ENCODE measurements at places on chromosomes 2 and 18.
A peak's percentile ranks its signal among the peaks of the same experiment; 100 is the strongest.

DNA sequence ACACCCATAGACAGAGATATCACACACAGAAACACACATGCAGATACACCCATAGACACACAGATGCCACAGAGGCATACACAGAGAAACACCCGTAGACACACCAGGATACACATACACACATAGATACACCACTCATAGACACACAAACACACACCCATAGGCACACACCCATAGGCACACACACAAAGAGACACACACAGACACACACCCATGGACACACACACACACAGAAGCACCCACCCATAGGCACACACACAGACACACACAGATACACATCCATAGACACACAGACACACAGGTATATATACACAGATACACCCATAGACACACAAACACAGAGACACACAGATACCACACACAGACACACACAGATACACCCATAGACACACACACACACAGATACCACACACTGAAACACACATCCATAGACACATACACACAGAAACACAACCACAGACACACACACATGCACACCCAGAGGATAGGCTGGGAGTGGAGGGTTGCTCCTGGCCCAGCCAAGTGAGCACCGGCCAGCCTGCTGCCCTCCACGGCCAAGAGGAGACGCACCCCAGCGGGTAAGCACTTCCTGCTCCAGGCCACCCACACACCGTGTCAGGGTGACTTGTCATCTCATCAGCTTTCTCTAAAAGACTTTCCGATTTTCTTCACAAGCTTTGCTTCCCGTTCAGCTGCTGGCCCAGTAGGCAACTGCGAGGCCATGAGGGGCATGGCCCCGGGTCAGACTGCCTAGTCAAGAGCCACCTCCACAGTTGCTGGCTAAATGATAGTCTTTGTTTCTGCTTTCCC is 14.1 kb upstream of the CNNM3 start:
- peak; percentile 67 for DNase-seq

GRCh38 chr2:75515584-75516368 is 45.0 kb downstream of the EVA1A start:
- DNase-seq = no peak

DNA sequence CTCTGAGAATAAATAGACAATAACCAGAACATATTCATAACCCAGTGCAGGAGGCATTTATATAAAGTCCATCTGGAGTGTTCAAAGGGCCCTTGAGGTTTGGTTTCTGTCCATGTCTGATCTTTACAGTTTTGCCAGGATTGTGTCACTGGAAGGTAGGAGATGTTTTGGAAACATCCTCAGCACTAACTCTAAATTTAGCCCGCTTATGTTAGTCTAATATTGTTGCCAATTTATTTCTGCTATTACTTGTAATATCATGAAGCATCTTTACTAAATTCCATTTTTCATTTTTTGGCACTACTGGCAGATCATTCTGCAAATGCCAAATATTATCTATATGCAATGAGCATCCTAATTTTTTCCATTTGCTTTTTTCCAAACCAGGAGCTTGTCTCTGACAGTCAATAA is 22.4 kb upstream of the REV1 start:
- DNase-seq = no peak

- DNase-seq = no peak
Observed at GRCh38 chr2:120940319-120940696, 204.6 kb downstream of the GLI2 start.

DNA sequence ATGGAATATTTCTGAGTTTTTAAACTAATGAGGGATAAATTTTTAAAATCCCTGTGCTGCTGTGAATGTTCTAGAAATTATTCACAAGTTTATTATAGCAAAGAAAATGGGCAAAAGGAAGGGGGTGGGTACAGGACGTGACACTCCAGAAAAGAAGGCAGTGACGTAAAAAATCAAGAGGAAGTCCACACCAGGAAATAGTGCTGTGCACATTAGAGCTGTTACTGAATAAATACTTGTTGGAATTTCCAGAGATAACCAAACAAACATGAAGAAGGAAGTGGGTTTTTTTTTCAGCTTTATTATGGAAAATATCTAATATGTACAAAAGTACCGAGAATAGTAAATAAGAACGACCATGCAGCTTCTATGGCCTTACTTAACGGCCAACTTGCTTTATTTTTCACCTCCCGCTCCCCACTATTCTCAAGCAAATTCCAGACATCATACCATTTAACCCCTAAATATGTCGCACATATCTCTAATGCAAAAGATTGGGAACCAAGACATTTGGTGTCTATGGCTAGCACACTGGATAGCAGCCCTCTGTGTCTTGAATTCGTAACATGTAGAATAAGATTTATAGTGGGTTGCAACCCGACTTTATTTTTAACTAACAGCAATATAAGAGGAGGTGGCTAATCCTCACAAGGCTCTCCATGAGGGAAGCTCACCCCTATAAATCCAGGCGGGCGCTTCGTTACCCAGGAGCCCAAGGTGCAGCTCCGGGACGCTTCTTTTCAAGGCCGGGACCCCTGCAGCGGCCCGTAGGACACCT is 580 bp upstream of the NDUFV2 start:
- no peak for DNase-seq

DNA sequence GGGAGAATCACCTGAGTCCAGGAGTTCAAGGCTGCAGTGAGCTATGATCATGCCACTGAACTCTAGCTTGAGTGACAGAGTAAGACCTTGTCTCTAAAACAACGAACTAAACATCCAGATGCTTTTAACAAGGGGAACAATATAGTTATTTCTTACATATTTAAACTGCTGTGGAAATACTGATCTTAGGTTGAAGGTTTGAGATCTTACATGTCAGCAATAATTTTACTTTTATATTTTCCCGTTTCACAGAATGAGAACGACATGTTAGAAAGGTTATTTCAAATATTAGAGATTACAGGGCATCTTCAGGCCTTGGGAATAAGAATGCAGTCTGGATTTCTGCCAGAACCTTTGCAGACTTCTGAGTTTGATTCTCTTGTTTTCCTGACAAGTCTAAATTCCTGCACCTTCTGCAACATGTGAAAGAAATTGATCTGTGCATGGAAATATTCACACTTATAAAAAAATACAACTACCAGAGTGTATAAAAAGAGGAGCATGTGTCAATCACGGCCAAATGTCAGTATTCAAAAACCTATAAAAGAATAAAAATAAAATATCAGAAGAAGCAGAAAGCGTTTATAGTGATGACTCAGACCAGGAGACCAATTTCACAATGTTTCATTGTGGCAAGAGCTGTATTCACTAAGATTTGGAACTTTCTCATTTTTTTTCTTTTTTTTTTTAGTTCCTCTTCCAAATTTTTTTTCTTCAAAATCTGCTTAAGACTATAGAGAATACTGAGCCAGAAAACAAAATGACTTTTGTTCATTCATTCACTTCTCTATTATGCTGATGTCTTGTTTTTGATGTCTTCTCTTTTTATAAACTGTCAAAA is 29.6 kb downstream of the COLEC12 start:
- no peak for DNase-seq

DNA sequence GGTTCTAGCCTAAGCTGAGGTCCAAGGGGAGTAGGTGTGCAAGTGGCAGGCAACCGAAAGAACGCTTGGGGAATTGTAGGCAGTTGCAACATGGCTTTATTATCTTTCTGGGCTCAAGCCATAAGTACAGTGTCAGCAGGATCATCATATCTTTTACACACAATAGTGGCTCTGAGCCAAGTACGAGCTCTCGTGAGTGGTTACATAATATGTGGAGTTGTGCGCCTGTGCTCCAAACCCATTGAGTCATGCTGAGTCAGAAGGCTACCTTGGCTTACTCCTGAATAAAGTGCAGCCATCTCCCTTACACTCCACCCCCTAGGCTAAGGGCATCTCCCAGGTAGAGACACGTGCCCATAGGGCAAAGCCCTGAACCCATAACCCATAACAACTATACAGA is 233.9 kb downstream of the SATB2 start:
- DNase-seq = no peak

DNA sequence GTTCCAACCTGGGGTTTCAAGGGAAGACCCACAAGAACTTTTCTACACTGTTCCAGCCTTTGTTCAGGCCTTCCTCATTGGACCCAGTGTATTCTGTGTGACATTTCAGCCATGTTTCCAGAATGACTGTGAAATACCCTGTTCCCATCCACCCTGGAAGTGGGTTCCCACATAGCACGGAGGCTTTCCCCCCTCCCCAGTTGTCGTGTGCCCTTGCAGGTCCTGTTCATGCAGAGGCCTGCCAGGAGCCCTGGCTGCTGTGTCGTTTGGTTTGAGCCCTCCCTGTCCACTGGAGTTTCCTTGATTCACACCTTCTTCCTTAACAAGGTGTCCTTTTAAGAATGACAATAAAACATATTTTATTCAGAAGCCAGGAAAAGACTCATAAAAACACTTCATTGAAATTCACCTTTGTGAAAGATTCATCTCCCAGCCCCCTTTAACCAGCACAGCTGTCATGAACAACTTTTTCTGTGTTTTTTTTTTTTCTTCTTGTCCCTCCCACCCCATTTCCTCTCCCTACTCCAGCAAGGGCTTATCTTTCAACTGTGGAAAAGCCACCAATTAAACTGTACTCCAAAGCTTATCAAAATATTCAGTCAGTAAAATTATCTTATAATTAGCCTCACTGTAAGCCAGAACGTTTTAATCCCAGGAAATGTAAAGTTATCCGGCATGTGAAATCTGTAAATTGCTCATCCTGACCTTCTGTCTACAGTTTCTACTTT is 106.4 kb downstream of the ACOXL start:
- no peak for DNase-seq

GRCh38 chr2:9422321-9423099 is 818 bp downstream of the ITGB1BP1 start:
- peak; percentile 71 for DNase-seq

DNA sequence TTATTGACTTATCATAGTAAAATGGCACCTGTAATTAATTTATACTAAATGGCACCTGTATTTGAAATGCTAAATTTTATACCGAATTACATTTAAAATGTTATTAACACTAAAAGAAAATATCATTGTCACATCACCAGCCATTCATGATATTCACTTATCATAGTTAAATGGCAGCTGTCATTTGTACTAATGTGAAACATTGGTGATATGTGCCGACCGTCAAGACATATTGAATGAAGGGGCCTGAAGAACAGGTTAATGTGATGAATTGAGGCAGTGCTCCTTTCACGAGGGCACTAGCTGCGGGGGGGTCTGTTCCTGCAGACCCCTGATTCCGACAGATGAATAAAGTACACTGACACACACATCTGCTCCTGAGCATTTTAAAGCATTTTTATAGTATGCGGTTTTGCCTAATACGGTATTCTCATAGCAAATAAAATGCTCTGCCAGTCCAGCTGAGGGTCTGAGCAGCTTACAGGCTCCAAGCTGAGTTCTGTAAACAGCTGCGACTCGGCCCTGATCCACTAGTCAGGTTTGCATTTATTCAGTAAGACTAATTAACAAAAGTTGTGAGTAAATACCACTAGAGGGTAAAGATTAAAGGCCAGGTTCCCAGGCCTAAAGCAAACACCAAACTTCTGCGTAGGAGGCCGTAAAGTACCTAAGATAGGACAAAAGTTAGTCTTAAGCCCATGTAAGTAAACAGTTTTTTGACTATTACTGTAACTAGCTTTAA is 593.4 kb upstream of the NETO1 start:
- no peak for DNase-seq

GRCh38 chr2:238256594-238257104 is 16.8 kb upstream of the HES6 start:
- peak; percentile 81 for DNase-seq

- DNase-seq = no peak
Observed at GRCh38 chr2:196249860-196250259, 78.5 kb upstream of the STK17B start.

- no peak for DNase-seq
Observed at GRCh38 chr18:43875511-43875910, 598.2 kb upstream of the SYT4 start.

DNA sequence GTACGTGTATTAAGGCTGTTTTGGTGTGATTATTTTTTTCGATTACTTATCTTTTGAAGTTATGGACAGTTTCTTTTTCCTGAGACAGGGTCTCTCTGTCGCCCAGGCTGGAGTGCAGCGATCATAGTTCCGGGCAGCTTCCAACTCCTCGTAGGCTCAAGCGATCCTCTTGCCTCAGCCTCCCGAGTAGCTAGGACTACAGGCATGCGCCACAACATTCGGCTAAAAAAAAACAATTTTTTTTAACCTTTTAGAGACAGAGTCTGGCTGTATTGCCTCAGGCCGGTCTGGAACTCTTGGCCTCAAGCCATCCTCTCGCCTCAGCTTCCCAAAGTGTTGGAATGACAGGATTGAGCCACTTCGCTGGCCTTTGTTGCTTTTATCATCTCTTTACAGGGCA is 945 bp downstream of the HAT1 start:
- DNase-seq = no peak

DNA sequence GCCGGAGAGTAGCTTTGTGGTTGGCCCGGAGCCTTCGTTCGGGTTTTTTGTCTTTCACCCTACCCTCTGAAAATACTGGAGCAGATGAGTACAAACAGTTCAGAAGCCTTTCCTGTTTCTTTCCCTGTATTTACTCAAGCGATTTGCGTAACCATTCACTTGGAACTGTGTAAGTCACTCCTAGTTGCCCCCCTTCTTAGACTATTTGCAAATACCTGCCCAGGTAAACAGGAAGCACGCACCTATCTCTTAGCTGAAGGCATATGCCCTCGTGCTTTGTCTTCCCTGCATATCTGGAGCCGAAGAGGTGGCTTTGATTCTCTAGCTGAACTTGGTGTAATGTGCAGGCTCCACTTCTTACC is 1.4 kb downstream of the KCNS3 start:
- DNase-seq = no peak

GRCh38 chr18:13217971-13218367 is 591 bp upstream of the LDLRAD4 start:
- DNase-seq = peak; percentile 37

DNA sequence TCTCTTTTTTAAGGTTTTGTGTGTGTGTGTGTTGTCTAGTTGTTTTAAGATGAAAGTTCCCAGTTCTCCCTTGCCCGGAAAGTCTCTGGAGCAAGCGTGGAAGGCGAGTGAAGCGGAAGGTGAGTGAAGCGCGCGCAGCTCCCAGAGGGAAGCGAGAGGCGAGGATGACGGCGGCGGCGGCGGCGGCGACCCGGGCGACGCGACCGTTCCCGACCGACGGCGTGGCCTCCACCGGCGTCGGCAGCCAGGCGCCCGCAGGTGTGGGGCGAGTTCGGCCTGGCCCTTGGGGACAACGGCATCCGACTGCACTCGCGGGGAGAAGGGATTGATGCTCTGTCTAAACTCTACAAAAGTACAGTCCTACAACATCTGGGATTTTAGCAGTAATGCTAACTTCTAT is 321.9 kb downstream of the CELF4 start:
- no peak for DNase-seq

GRCh38 chr2:106339609-106340008 is 128.6 kb downstream of the RGPD3 start:
- no peak for DNase-seq

GRCh38 chr2:10078704-10079265 is 1.4 kb downstream of the CYS1 start:
- DNase-seq = no peak

Measured in stimulated activated CD4-positive, alpha-beta T cell treated with anti-CD3 and anti-CD28 coated beads, Interleukin-15, amount 100 ng/mL, for 24 hours (primary cell).